ENCODE measurements at places on chromosomes 2 and 18. TPM values are rescaled to one million over a fixed set of nuclear protein-coding genes. Genes with fewer than 3 reads are reported as not detected.

DNA sequence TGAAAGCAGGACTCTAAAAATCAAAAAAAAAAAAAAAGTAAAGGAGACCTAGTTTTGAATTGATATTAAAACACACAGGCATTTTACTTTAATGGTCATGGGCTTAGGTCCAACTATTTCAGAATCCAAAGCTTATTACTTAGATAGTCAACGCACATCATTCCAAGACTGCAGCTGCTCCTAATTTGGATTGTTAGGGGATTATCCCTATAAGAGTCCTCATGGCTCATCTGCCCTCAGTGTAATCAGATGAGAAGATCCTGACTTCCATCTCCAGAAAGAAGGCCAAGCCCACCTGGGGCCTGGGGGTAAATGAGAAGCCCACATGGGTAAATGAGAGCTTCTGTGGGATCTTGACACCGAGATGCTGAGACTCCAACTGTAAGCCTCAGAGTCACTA lies 424.2 kb downstream of the NRXN1 start:
- no peak overlapping the region for H3K4me3 ChIP-seq
- no peaks in the 10 kb centered on the region for H3K4me1 ChIP-seq
- H3K27ac ChIP-seq: no peak overlapping the region

Gene MROH2A
- not detected for total RNA-seq

- DNase-seq: no peak
- no peak overlapping the region for H3K27ac ChIP-seq
- H3K36me3 ChIP-seq: no peaks in the 10 kb centered on the region
- H3K4me3 ChIP-seq: no peak overlapping the region
Observed at GRCh38 chr2:3238951-3239841, 138.4 kb downstream of the EIPR1 start.

- DNase-seq: no peak
- no peaks in the 10 kb centered on the region for H3K27me3 ChIP-seq
- H3K4me1 ChIP-seq: no peaks in the 10 kb centered on the region
- no peak overlapping the region for H3K4me3 ChIP-seq
- no peaks in the 10 kb centered on the region for H3K36me3 ChIP-seq
Observed at GRCh38 chr2:47310801-47311560, 92.0 kb upstream of the MSH2 start.

Gene LCT
- not detected for total RNA-seq

DNA sequence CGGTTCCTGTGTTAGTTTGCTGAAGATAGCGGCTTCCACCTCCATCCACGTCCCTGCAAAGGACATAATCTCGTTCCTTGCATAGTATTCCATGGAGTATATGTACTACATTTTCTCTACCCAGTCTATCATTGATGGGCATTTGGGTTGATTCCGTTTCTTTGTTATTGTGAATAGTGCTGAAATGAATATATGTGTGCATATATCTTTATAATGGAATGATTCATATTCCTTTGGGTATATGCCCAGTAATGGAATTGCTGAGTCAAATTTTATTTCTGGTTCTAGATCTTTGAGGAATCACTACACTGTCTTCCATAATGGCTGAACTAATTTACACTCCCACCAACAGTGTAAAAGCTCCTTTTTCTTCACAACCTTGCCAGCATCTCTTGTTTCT lies 255.4 kb upstream of the CDH2 start:
- H3K27me3 ChIP-seq: no peaks in the 10 kb centered on the region
- H3K36me3 ChIP-seq: no peaks in the 10 kb centered on the region
- no peak overlapping the region for H3K27ac ChIP-seq
- DNase-seq: no peak
- no peaks in the 10 kb centered on the region for H3K4me1 ChIP-seq

DNA sequence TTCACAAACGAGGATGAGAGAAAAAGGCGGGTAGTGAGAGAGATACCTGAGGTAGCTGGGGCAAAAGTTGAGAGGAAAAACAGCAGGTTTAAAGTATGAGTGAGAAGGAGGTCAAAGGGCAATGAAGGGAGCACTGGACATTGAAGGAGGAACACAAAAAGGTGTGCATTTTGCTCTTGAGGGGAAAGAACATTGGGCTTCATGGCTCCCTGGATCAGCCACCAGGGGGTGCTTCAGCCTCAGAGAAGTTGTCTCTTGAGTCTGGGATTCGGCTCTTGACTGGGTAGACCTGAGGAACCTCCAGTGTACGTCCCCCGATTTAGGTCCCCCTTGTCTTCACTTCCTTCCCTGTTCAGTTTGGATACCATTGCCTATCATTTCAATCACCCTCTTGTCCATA lies 128.5 kb downstream of the RAPGEF4 start:
- no peak overlapping the region for H3K27ac ChIP-seq
- H3K27me3 ChIP-seq: no peaks in the 10 kb centered on the region
- DNase-seq: no peak
- no peak overlapping the region for H3K4me3 ChIP-seq
- H3K4me1 ChIP-seq: peaks cover 23% of the 10 kb centered on the region

GRCh38 chr18:77369644-77370043 lies 120.0 kb downstream of the GALR1 start:
- H3K4me3 ChIP-seq: no peak overlapping the region
- H3K27ac ChIP-seq: no peak overlapping the region

DNA sequence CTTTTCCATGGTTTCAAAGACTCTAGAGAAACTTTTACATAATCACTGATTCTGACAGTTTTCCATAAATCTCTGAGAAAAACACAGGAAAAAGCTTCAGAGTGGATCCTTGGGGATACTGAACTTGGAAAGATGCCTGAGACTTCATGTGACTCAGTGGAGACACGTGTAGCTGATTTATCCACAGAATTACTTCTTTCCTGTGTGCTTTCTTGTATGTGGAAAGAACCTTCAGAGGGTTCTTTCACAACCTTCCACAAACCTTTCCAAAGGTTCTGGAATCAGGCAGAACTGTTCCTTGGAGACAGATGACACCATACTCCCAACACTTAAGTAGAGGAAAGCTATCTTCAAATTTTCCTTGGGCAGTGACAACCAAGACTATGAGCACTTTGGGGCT lies 207.2 kb downstream of the RND3 start:
- H3K4me3 ChIP-seq: no peak overlapping the region
- H3K36me3 ChIP-seq: no peaks in the 10 kb centered on the region
- peak overlapping the region; percentile 50 for H3K27ac ChIP-seq
- H3K4me1 ChIP-seq: peaks cover 26% of the 10 kb centered on the region
- H3K27me3 ChIP-seq: no peaks in the 10 kb centered on the region

GRCh38 chr2:217672472-217672871 lies 330.3 kb downstream of the TNS1 start:
- peaks cover 32% of the 10 kb centered on the region for H3K4me1 ChIP-seq
- H3K27ac ChIP-seq: peak overlapping the region; percentile 20
- H3K36me3 ChIP-seq: no peaks in the 10 kb centered on the region
- no peak overlapping the region for H3K4me3 ChIP-seq
- H3K27me3 ChIP-seq: no peaks in the 10 kb centered on the region

DNA sequence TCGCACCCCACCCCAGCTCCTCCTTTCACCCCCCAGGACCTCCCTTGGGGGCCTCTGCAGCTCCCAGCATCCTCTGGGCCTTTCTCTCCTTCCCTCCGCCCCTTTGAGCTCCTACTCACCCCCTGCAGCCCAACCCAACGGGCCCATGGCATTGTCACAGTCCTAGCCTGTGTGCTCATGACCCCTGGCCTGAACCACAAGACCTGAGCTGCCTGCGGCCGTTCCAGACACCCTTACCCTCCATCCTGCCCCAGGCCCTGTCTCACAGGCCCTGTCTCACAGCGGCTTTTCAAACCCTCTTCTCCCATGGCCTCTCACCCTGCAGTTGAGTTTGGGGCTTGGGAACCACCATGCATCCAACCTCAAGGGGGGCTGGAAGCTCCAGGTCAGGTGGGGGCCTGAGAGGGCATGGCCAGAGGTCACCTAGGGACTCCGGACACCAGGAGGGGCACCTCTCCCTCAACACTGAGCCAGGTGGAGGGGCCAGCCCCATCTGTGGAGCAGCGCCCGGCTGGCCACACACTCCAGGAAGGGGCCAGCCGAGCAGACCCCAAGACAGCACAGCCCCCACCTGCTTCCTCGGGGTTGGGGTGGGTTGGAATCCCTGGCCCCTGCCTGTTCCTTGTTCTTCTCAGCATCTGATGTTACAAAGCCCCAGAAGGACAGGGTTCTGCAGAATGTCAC lies 6.9 kb downstream of the MAB21L4 start:
- H3K36me3 ChIP-seq: no peaks in the 10 kb centered on the region
- no peak overlapping the region for H3K27ac ChIP-seq
- H3K4me1 ChIP-seq: peaks cover 12% of the 10 kb centered on the region
- no peaks in the 10 kb centered on the region for H3K27me3 ChIP-seq
- H3K4me3 ChIP-seq: no peak overlapping the region
